ENCODE measurements at places on chromosomes 16 and 17.

DNA sequence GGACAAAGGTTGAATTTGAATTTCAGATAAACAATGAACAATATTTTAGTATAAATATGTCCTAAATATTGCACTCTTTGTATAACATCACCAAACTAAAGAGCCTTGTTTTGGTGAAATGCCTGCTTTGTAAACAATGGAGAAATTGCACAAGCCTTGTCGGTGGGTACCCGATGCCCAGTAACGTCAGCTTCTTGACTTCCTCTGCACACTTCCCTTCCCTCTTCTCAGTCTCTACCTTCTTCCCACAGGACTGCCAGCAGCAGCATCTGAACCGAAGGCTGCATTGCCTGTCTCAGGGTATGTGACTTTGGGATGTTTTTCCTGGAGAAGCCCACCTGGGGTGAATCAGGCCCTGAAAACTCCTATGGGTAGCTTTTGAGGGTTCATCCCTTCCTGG is 113.9 kb downstream of the UTP18 start:
- no peak for DNase-seq

DNA sequence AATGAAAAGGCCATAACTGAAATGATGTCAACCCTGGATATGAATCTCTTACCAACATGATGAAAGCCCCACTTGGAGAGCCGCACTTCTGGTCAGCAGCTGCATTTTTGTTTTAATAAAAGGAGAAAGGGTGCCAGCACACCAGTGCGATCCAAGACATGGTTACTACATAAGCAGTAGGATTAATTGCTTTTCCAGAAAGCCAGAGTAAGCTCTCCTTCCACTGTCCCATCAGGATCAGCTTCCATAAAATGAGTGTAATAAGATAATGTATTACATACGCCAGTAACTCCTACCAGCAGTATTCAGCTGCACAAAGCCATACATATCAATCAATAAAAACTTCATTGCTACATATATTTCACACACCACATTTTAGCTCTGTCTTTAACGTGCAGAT is 26.3 kb upstream of the NACA2 start:
- no peak for DNase-seq

DNA sequence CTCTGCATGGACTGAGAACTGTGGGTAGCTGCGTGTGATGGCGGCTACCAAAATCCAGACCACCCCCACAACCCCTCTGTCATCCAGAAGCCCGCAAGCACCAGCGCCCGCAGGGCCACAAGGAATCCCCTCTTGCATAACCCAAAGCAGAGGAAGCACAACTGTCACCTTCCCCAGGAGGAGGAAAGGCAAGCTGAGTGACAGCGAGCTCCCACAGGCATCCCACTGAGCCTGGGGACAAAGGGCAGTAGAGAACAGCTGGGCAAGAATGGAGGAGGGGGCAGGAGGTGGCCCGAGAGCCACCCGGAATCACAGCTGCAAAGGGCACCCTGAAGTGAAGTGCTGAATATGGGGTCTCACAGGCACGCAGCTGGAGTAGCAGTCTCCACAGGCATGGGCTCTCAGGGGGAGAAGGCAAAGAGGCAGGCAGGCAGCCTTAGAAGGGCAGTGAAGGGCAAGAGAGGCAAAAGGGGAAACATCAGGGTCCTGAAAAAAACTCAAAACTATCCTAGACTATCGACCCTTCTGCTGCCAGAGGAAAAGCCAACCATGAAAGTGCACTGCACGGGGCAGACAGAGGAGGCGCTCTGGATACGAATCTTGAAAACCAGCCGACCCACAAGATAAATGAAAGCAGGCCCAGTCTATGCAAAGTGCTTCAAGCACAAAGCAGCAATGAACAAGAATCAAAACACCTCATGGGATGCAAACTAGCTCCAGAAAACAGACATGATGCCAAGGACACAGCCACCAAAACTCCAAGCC is 17.1 kb downstream of the USP36 start:
- DNase-seq = no peak

- no peak for DNase-seq
These were observed 13.2 kb upstream of the SLC12A3 start for GRCh38 chr16:56851671-56852400.

DNA sequence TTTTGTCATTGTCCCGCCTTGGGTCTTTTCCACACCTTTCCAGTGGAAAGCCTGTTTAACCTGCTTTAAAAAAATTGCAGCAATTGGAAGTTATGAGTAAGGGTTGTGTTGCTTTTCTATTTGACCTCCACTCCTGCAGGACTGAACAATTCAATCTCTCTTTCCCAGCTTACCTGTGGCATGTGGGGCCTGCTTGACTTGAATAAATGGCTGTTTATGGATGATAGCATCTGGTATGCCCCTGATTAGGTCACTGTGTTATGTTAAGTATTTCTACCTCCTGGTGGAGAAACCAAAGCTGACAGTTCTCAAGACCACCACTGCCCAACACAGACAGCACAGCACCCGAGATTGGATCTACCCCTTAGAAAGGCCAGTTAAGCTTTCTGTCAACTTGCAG is 64.8 kb upstream of the NOG start:
- DNase-seq = no peak

Measured in NCI-H1048 (cell line).